ENCODE measurements at places on chromosomes 6 and 20.

DNA sequence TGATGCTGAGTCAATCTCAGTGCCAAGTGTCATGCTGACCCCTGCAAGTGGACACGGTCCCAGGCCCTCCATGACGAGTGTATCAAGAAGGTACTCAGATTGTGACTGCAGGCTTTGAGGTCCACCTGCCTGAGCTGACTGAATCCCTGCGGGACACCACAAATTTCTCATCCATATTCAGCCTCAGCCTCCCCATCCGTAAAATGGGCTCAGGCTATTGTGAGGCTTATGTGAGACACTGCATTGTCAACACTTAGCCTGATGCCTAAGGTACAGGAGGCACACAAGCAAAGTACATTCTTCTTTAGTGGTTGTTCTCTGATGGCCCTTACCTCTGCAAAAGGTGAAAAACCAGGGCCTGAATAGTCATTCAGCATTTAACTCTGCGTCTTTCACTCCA is 70.4 kb upstream of the NFATC2 start:
- DNase-seq: no peak

DNA sequence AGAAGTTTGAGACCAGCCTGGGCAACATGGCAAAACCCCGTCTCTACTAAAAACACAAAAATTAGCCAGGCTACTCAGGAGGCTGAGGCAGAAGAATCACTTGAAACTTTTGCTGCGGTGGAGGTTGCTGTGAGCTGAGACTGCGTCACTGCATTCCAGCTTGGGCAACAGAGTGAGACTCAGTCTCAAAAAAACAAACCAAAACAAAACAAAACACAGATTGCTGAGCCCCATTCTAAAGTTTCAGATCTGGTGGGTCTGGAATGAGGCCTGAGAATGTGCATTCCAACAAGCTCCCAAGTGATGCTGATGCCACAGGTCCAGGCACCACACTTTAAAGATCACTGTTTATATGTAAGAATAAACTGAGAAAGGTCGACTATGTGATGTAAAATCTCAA is 24.9 kb upstream of the TMEM14A start:
- DNase-seq: no peak

DNA sequence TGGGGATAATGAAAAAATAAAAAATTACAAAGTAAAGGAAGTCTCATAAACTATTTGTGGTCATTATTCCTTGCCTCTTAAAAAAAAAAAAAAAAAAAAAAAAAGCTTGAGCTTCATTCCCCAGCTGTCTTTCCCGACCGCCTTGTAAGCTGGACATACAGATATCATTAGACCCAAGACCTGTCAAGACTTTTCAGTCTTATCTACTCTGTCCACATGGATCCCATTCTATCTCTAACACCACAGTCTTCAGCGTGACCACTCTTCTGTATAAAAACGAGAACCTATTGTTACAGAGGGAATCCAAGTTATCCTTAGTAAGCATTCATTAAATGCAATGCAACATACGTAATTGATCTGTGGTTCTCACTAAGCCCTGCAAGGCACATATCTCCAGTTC is 423.5 kb downstream of the MEI4 start:
- no peak for DNase-seq

GRCh38 chr6:33018904-33019303 is 9.5 kb upstream of the HLA-DOA start:
- no peak for DNase-seq

- no peak for DNase-seq
Measured at GRCh38 chr20:36094497-36094896, 60.0 kb upstream of the EPB41L1 start.

DNA sequence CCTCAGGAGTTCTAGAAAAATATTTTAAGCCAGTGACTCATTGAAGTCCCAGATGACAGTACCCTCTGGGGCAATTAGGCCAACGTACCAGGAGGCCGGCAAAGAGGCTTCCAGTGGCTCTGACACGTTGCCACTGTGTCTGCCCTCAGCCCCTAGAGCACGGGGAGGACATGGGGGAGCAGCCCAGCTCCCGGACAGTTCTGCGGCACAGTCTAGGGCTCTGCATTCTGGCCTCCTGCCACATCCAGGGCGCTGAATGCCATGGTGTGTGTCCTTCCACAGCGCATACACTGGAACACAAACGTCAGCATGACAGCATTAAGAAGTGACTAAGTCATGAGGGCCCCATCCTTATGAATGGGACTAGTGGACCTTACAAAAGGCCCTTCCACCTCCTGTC is 156.2 kb downstream of the RNASET2 start:
- DNase-seq: no peak

- DNase-seq: no peak
Measured at GRCh38 chr20:13166011-13166410, 55.1 kb upstream of the ISM1 start.

- DNase-seq: no peak
Measured at GRCh38 chr6:37897818-37898515, 78.4 kb downstream of the ZFAND3 start.

DNA sequence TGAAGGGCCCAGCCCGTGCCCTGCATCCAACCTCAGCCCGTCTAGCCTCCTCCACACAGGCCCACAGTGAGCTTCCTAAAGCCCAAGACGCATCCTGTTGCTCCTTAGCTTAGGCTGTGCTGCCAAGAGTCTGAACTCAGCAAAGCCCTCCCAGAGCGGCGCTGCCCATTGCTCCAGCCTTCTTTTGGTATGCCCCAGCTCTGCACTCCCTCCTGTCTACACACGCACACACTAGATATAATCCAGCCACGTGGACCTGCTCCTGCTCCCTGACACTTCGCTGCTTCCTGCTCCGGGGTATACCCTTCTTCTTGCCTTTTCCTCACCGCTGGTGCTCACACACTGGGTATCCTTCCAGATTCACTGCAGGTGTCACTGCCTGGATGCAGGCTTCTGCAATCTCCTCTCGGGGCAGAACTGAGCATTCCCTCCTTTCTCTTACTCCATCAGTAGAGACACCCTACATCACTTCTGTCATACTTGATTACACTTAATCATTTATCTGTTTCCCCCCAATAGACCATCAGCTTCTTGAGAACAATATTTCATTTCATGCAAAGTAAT is 23.8 kb downstream of the GABRR2 start:
- no peak for DNase-seq

DNA sequence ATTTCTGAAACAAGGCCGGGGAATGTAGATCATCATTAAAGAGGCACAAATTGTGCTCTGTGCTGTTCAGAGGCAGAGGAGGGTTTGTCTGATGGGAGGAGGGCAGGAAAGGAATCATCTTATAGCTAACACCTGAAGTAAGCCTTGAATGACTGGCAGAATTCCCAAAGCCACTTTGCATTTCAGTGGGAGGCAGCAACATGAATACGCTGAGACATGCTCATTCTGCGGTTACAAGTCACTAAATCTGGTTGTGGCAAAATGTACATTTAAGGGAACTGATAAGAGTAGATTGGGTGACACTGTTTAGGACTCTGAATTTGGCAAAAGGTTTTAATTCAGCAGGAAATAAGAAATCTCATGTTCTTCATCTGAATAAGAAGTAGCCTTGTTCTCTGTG is 4.4 kb upstream of the COL19A1 start:
- no peak for DNase-seq
